ENCODE measurements at places on chromosomes 7 and 10.

DNA sequence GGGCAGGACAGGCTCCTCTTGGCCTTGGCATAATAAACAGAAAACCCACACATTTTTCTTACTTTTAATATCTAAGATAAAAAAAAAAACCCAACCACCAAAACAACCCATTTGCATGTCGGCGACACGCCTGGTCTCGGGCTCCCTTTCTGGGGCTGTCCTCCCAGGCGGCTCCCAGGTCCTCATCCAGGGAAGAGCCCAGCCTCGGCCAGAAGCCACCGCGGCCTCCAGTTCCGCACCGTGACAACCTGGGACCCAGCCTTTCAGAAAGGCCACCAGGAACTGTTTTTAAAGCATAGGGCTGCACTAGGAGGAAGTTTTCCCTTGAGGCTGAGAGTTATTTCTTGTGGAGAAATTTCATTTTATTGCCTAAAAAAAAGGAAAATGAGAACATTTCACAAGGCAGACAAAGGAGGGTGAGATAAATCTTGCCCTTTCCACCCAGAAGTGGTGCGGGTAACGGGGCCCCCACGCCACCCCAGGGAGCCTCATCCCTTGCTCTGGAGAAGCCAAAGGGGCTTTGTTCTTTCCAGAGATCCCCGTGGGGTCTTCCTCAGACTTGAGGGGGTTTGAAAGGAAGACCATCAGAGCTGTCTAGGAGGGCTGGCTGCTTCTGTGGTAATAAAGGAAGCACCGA, 39.2 kb upstream of the MKRN1 start:
- no peak for DNase-seq

GRCh38 chr7:148045521-148045920, 545.0 kb upstream of the C7orf33 start:
- DNase-seq, result no peak

GRCh38 chr10:122441961-122442360, 12.5 kb upstream of the ARMS2 start:
- DNase-seq, result peak; percentile 35

GRCh38 chr7:49772916-49773217, 571 bp upstream of the VWC2 start:
- no peak for DNase-seq

DNA sequence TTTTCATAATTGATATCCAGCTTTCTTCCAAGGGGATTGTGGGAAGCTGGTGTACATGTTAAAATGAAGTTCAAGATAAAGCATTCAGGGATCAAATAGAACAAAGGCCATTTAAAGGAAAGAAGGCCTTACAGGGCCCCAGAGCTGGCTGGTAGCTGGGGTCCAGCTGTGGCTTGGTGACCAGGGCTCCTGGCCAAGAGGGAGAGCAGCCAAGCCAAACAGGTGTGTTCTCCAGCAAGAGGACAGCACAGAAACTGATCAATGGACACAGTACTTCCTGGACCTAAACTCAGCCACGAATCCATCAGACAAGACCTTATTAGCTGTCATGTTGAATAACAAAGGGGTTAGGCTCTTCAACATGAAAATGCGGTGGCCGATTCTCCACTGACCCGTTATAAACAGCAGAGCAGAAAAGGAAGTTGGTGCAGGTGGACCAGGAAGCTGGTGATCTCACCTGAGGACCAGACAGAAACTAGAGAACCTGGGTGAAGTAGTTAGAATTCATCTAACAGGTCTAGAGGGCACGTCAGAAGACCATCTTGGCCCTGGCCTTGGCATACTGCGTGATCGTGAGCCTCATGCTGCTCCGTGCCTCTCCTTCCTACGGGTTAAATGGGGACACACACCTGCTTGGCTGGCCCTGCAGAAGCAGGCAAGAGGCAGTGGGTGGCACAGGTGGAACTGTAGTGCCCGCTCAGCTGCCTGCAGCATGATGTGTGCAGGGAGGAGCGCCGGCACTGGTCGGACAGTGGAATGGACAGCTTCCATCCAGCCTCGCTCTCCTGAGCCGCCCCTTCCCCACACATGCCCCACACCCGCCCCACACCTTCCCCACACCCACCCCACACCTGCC, 53.8 kb downstream of the PARP12 start:
- no peak for DNase-seq

DNA sequence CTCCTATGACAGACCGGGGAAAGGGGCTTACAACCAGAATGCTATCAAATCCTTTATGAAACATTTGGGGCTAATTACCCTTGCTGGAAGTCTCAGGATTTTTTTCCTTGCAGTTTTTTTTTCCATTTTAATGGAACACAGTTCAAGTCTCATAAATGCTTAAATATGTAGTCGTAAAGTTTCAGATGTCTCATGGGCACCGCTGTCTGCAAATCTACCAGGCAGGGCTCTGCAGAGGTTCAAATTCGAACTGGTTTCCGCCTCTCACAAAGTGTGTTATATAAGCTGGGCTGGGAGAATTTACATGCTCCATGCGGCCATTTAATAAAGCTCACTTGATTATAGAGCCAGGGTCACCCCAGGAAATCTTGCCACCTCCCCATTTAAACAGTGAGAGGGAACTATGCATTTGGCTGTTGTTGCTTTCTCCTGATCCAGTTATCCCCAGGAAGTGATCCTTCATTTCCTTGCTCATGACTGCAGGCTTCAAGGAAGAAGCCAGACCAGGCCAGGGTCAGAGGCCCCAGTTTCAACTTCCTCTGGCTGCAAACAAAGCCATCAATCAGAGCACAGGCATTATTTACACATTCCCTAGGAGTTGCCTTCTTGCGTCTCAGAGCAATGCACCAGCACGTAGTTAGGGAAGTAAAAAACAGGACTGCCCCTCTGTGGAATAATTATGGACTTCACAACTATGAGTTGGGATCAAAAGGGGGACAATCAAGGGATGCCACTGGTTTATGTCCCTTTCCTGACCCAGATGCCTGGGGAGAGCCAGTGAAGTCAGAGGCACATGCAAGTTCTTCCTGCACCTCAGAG, 358.8 kb downstream of the PRPF18 start:
- DNase-seq, result peak; percentile 34

- peak; percentile 14 for DNase-seq
Observed at GRCh38 chr10:51699145-51699474, 285 bp downstream of the CSTF2T start.

DNA sequence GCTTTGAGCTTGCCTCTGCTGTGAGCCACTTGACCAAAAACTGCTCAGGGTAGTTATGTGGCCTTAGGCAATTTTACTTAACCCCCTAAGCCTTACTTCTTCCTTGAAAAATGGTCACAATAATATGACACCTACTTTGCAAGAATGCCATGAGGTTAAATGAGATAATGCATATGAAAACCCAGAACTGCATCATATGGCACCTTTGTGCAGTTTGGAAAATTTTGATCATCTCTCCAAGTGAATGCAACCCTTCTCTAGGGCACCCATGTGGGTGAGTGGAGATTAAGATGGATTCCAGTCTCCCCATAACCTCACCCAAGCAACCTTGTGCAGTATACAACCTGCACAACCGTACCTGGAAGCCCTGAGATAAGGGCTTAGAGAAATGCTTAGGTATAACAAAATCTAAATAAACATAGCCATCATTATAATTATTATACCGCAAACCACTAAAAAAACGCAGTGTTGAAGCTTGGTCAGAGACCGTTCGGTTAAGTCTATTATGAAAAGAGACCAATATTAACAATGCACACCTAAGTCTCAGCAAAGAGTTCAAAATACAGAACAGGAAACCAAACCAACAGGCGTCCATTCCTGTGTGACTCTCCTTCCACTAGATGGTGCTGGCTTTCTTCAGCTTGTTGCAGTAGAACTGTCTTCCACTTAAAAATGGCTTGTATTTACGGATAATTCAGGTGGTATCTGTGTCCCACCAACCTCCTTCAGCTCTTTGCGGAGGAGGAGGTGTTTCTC, 21.0 kb upstream of the ASB15 start:
- DNase-seq, result peak; percentile 64

DNA sequence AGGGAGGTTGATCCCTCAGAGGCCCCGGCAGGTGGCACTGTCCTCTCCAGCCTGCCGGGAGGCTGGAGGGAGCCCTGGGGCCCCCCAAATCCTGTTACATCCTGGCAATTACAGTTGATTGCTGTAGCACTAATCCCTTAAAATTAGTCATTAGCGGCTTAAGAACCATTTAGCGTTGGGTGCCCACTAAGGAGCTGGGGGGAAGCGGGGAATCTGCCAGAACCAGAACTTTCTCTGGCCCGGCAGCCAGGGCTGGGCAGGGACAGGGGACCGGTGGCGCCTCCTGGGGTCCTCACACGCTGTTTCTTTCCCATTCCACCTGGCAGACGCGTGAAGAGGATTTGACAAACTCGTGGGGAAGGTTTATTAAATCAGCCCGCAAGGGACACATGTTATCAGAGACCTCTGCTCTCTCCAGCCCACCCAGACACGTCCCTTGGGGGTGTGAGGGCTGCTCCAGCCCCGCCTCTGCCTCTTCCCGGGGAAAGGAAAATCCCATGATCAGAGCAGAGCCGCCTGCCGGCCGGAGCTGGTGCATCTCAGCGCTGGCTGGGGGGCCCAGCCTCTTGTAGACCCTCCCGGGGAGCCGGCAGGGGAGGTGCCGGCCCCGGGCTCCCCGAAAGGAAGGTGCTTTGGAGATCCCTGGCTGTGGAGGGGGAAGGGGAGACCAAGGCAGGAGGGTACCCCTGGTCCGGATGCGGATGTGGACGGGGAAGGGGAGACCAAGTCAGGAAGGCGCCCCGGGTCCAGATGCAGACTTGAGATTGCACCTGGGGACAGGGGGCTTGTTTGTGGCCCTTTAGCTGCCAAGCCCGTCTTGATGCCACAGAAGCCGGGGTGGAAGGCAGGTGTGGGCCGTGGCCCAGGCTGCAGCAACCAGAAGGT, 142.7 kb downstream of the ELFN1 start:
- DNase-seq, result no peak

- DNase-seq, result no peak
Observed at GRCh38 chr10:24352399-24352798, 143.5 kb downstream of the KIAA1217 start.

DNA sequence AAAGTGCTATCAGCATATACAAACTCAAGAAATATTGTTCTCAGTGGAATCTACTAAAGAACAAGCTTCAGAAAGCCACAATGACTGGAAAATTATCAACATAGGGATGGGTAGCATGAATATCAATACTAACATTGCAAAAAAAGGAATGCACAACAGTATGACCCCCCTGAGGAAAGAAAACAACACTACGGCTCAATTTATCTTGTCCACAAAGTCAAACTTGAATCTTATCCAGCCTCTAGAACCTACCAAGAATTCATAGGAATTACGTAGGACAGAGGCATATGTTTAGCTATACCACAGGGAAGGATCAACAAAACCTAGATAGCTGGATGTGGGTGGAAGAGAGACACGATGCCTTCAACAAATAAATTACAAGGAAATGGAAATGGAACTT, 54.6 kb downstream of the AGMO start:
- DNase-seq, result no peak

DNA sequence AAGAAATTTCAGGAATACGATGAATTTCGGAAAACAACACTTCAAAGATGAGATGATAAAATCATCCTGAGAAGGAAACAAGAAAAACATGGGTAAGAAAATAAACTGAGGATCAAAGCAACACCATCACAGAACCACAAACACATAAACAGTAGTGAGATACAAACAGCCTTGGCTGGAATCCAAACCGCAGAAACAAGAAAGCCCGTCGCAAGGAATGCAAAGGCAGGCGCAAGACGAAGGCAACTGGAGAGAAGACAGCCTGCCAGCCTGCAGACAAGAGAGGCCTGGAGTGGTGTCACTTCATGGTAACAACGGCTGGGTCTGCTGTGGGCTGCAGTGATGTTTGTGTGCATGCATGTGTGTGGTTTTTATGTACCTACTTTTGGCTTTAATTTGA, 61.8 kb upstream of the DRGX start:
- DNase-seq, result no peak

- peak; percentile 94 for DNase-seq
Observed at GRCh38 chr10:77160679-77161078, 476.9 kb downstream of the KCNMA1 start.

DNA sequence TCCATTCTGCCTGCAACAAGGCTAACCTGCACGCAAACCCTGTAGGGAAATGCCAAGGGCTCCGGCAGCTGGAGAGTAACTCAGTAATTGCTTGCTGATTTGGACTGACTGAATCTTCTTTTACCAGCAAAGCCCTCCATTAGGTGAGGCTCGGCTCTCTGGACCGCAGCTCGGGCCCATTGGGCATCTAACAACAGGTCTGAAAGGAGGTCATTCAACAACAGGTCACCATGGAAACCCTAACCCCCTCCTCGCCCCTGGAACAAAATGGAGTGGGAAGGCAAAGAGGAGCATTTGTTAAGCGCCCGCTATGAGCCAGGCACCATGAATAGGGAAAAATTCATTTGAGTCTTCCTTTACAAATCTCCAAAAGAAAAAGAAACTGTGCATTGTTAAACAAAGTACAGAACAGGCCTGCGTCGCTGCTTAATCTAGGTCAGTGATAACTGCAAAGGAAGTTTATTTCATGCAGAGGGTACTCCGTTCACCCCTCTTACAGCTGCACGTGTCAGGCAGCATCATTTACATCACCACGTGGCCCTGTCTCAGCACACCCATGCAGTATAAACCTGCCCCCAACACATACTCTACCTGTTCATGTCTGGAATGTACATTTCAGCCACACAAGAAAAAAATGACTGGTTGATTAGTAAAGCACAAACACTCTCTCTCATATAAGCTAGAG, 248.8 kb upstream of the NEBL start:
- DNase-seq, result no peak

DNA sequence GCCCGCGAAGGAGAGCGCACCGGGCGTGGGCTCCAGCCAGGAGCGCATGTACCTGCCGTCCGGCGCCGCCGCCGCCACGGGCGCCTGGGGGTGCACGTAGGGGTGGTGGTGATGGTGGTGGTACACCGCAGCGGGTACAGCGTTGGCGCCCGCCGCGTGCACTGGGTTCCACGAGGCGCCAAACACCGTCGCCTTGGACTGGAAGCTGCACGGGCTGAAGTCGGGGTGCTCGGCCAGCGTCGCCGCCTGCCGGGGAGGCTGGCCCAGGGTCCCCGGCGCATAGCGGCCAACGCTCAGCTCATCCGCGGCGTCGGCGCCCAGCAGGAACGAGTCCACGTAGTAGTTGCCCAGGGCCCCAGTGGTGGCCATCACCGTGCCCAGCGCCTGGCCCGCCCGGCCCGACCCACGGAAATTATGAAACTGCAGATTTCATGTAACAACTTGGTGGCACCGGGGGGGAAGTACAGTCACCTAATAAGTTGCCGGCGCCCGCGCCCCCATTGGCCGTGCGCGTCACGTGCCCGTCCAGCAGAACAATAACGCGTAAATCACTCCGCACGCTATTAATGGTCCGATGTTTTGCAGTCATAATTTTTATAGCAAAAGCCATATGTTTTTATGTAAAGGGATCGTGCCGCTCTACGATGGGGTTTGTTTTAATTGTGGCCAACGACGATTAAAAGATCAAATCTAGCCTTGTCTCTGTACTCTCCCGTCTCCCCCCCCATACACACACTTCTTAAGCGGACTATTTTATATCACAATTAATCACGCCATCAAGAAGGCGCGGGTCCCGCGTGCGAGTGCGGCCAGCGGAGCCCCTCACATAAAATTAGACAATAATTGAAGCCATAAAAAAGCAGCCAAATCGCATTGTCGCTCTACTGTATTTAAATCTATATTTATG, at the start of gene HOXA9:
Gene HOXA9 (minus strand): TSS at position 449 of the 907 bp plus-strand sequence. CDS start 80 bp downstream, at position 369.
- DNase-seq, result peak; percentile 98

GRCh38 chr7:126658684-126659083, 594.1 kb downstream of the GRM8 start:
- no peak for DNase-seq

- DNase-seq, result peak; percentile 75
Observed at GRCh38 chr7:131502810-131503508, 53.5 kb downstream of the PODXL start.

- DNase-seq, result peak; percentile 42
Observed at GRCh38 chr7:79529881-79530235, 76.4 kb upstream of the MAGI2 start.

Data from foreskin fibroblast (primary cell).